ENCODE measurements at places on chromosomes 2 and 18.

DNA sequence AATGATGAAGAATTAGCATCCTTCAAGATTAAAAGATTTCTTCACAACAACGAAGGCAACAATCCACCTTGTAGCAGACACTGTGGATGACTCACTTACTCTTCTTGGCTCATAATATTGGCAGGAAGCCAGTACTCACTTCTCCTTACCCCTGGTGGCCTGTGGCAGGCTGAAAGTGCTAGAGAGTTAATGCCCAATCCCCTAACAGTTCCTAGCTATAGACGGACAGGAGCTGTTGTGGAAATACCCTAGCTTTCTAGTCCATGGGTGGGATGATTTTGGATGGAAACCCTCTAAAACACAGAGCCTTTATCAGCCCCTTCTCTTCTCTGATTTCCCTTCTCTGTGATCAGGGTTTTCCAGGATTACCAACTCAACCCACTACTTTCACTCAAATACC, 128.6 kb upstream of the NYAP2 start:
- peak; percentile 33 for DNase-seq

DNA sequence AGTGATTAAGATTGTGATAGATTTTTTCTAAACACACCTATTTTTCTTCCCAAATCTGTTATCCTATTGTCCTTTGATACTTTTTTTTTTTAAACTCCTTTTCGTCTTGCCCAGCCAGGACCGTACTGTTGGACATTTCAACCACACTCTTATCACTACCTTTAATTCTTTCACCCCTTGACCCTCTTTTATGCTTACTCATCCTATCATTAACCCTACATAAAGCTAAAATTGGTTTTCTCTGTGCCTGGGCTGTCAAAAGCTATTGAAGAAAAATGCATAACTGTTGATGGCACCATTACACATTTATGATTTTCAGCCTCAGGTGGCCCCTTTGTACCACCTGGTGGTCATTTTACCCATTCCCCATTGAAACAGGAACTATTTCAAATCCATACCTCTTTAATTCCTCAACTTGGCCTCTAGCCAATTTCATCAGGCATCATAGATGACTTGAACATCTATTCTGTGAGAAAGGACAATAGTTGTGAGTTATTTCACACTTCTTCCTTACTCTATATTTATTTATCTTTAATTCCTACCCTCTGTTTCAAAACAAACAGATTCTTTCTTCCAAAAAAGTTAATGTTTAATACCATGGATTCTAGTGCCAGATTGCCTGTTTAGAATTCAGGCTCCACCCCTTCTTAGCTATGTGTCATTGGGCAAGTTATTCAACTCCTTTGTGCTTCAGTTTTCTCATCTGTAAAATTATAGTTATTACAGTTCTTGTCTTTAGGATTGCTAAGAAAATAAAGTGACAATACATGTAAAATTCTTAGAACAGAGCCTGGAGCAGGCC, 258.6 kb downstream of the CAMKMT start:
- DNase-seq = no peak

DNA sequence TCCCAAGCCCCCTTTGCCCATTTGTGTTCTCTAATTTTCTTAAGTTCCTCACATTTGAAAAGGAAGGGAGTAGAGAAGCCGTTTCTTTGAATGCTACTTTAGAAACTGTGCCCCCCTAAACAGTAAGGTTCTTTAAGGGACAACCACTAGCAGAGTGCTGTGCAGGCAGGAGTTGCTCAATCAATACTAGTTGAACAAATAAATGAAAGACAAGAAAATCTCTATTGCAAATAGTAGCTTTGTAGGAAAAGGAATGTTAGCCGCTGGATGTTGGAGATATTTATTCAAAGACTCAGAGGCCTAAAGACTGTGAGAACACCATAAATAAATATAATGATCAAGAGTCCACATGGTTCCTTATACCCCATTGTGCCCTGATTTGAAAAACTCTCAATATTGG, 119.8 kb upstream of the SMAD7 start:
- no peak for DNase-seq

DNA sequence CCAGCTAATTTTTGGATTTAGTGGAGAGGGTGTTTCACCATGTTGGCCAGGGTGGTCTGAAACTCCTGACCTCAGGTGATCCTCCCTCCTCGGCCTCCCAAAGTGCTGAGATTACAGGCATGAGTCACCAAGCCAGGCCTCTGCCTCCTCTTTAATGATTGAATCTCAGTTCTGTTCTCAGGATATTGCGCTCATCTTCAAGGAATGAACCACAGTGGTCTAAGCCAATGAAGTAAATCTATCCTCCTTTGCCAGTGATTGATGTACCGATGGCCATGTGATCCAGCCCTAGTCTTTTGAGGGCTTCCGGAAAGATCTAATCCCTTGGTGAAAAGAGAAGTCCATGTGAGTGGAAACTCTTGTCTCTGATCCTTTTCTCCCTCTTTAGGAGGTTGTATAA, 48.6 kb downstream of the POLE4 start:
- no peak for DNase-seq

GRCh38 chr18:23880931-23881617, 133.5 kb upstream of the TTC39C start:
- DNase-seq = no peak

- no peak for DNase-seq
Measured at GRCh38 chr2:238921681-238922319, 73.9 kb downstream of the TWIST2 start.

DNA sequence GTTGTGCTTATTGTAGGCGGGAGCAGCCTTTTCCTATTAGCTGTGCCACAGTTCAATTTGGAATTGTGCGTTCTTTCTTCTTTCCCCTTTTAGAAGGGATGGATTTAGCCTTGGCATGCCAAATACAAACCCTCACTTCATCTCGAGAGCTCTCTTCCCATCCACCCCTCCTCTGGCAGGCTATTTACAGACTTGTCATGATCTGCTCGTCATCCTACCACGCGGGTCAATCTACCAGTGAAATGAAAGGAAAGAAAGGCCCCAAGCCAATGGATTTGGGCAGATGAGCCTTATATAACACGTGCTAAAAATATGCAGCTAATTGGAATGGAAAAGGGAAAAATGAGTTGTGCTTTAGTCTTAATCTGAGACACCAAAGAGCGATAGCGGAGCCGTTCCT, 277.5 kb downstream of the PRKCE start:
- no peak for DNase-seq

- peak; percentile 5 for DNase-seq
Measured at GRCh38 chr18:32469691-32470459, 807 bp downstream of the GAREM1 start.

DNA sequence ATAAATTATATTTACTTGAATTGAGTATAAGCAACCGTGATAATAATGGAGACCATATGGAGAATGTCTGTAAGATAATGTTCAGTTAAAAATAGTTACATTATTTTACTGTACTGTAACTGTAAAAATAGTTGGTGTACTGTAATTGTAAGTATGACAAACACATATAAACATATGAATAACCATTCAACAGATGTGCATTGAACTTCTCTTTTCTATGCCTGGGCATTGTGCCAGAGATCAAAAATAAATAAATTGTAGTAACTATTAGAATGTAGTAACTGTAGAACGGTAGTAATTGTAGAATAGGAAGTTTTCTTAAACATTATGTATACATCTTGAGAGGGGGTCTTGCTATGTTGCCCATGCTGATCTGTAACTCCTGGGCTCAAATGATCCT, 287.4 kb upstream of the EPAS1 start:
- DNase-seq = no peak

GRCh38 chr2:234026693-234027254, 23.7 kb upstream of the SPP2 start:
- no peak for DNase-seq

- no peak for DNase-seq
Measured at GRCh38 chr18:62767321-62767720, 52.0 kb downstream of the PHLPP1 start.

DNA sequence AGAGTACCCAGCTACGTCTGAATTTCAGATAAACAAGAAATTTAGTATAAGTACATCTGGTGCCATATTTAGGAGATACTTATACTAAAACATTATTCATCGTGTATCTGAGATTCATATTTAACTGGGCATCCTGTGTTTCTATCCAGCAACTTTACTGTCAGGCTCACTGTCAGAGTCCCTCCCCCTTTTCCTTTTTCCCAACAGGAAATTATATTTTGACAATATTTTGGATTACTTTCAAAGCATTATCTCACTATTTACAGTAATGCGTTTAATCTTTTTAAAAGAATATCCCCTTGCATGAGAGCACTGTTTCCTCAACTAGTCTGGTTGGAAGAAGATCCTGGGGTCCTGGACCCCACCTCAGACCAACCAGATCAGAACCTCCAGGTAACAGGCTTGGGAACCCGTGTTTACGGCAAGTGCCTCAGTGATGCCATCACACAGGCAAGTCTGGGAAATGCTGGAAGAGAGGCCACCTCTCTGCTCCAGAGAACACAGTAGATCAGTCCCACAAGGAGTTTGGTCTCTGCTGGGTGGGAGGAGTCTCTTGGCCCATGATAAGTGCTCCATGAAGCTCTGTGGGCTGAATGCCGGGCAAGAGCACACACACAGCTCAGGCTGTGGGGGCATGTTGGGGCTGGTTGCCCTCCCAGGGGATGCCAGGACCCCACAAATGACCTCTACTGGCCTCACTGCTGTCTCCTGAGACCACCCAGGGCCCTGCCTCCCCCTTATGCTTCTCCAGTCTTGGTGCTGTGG, 84.2 kb upstream of the UXS1 start:
- no peak for DNase-seq

DNA sequence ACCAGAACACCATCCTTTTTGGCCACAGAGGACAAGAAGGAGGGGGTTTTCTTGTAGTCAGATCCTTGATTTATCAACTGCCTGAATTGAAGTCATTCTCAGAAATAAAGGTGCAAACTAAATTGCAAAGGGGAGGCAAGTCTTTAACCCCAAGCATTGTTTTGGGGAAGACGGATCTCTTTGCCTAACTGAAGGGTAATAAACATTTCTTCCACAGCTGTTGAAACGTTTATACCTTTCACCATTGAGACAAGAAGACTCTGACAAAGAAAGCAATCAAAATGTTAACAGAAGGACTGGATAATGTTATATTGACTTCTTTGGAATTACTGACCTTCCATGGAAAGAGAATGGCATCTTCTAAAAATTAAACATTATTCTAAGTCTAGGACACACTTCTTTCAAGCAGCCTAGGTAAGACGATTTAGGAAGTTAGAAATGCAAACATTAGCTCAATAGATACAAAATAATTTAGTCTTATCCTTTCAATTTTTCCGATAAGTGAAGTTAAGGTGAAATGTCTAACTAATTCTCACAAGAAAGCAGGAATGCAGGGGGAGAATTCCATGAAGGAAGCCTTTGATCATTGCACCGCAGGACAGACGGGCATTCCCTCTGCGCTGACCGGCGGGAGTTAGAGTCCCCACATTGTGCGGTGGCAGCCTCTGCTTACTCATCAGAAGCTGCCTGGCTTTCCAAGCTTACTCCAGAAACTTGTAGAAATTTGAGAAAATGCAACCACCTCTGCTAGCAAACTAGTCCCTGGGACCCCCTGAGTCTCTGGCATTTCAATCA, 69.4 kb upstream of the COPS8 start:
- no peak for DNase-seq

GRCh38 chr2:241895712-241896641, 26.4 kb downstream of the RTP5 start:
- DNase-seq = no peak

- no peak for DNase-seq
Measured at GRCh38 chr2:40210344-40210967, 241.4 kb downstream of the SLC8A1 start.

GRCh38 chr2:26537069-26537825, 59.3 kb upstream of the OTOF start:
- DNase-seq = no peak

DNA sequence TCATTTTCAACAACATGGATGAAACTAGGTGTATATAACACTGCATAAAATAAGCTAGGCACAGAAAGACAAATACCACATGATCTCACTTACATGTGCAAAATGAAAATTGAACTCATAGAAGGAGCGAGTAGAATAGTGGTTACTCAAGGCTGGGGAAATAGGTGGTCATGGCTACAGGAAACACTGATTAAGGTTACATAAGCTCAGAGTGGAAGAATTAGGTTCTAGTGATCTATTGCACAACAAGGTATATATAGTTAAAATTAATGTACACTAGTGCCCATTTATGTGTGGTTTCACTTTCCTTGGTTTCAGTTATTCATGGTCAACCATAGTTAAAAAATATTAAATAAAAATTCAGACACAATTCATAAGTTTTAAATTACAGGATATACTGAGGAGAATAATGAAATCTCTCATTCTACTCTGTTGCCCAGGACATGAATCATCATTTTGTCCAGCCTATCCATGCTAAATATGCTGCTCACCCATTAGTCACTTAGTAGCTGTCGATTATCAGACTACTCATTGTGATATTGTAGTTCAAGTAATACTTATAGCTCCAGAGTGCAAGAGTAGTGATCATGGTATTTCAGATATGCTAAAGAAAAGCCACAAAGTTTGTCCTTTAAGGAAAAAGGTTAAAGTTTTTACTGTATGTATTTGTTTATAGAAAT, 1530.9 kb upstream of the LRRTM1 start:
- DNase-seq = no peak

GRCh38 chr18:59665057-59666006, 31.9 kb downstream of the CCBE1 start:
- DNase-seq = no peak

DNA sequence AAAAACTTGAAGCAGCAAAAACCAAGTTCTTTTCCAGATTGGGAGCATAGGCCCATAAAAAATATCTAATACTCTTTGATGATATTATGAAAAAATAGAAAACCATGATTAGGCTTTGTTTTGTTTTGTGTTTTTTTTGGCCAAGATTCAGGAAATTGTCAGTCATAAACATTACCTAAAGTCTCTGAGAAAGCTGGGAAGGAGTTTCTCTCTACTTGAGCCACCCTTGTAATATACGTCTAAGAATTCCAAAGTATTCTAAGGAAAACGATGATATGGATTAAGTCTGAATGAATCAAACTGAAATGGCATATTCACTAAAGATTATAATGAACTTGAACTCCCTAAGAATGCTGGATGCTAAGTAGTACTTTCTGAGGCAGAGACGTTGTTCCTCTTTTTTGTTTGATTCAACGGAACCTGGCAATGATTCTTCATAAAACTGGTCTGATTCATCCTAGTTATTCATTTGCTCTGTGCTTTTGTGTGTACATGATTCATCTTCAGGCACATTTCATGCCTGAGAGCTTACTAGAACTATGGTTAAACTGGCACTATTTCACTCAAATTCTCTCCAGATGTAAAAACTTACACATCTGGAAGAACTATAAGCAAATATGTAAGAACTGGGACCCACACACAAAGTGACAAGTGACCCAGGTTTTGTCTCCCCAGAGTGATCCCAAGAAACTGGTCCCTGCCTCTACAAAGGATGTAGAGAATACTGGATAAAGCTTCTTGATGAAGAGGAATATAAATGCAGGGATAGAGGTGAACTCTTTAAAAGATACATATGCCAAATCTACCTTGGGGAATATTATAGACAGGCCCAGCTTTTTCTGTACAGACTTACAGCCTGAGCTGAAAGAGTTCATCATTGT, 159.7 kb downstream of the DOCK10 start:
- no peak for DNase-seq

DNA sequence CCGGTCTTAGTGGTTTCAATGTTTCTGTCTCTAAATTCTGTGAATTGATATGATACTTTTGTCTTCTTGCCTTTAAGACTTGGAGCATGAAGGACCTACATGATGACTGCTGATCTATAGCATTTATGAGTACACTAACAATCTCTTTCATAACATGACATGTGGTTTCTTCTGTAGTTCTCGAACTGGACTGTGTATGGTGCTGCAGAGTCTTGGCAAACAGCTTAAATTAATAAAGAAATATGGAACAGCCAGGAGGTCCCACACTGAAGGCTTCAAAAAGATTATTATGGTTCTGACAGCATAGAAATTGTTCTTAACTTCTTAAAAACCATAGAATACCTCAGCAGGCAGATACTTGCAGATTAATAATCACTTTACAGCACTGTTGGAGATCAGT, 145.0 kb downstream of the DCC start:
- DNase-seq = no peak
